ENCODE measurements at places on chromosomes 12 and 14.
A peak's percentile ranks its signal among the peaks of the same experiment; 100 is the strongest.

DNA sequence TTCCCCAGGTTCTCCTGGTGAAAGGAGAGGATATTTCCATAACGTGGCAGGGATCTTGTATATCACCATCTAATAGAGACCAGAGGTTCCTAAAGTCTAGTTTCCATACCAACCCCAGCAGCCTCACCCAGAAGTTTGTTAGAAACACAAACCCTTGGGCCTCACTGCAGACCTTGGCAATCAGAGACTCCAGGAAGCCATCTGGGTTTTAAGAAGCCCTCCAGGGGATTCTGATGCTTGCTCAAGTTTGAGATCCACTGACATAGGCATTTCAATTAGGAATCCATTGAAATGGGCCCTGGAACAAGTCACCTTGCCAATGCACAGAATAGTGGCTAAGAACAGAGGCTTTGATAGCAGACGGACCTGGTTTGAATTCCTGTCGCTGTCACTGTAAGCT lies 2.2 kb upstream of the CMKLR1 start:
- no peak for DNase-seq

DNA sequence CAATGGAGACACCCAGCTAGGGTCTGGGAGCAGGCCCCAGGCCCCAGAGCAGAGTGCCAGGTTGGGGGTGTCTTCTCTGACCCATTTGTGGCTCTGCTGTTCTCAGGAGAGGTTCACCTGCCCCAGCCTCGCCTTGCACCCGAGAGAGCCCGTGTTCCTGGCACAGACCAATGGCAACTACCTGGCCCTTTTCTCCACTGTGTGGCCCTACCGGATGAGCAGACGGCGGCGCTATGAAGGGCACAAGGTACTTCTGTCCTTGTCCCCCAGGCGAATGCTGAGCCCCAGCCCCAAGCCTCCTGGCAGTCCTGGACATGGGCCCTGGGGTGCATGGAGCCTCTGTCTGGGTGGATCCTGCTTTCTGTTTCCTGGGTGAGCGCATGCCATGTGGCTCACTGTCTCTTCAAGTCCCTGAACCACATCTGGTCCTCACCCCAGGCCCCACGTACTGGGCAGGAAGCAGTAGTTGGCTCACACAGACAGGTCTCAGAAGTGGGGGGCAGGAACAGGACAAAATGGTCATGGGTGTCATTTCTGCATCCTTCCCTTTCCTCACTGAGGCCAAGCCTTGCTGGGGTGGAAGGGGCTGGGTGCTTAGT lies 58.2 kb downstream of the BEGAIN start:
- no peak for DNase-seq

DNA sequence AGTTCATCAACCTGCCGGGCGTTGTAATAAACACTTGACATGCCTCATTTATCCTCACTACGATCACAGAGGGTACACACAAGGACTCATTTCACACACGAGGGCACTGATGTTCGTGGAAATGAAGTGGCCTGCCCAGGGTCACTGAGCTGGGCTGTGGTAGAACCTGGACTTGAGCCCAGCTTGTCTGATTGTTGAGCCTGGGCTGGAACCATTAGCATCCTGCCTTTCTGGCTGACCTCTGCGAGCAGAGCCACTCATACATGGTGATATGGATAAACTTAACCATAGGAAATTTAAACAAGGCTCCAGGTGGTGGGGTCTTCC lies 16.6 kb upstream of the JDP2 start:
- no peak for DNase-seq

GRCh38 chr14:104925855-104926609 lies 1.4 kb downstream of the PLD4 start:
- no peak for DNase-seq

GRCh38 chr14:68622856-68623255 lies 170.0 kb downstream of the ZFP36L1 start:
- DNase-seq, result no peak

DNA sequence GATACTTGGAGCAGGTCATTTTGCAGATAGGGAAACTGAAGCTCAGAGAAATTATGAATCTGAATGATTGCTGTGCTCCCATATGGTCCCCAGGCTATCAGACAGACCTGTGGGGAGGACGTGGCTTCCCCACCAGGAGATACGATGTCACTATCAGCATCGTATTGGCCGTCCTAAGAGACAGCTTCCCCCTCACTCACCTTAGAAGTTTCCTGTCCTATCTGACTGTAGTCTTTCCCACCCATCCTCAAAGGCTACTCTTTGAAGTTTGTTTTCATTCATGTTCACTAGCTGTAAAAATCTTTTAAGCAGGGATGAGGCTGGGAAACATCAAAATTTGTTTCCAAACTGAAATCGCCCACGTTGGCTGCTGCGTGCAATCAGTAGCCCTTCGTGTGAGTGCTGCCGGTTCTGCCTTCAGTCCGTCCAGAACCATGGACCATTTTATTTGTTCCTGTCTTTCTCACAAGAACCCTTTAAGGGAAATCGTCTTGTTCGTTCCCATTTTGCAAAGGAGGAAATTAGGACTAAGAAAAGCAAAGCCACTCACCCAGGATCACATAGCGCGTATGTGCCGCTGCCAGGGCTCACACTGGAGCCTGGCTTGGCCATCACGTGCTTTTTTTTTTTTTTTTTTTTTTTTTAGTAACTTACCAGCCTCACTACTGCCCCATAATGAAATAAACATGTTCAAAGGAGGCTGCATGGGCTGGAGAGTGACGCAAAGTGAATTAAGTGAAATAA lies 1.0 kb upstream of the KDM2B start:
- peak; percentile 37 for DNase-seq

DNA sequence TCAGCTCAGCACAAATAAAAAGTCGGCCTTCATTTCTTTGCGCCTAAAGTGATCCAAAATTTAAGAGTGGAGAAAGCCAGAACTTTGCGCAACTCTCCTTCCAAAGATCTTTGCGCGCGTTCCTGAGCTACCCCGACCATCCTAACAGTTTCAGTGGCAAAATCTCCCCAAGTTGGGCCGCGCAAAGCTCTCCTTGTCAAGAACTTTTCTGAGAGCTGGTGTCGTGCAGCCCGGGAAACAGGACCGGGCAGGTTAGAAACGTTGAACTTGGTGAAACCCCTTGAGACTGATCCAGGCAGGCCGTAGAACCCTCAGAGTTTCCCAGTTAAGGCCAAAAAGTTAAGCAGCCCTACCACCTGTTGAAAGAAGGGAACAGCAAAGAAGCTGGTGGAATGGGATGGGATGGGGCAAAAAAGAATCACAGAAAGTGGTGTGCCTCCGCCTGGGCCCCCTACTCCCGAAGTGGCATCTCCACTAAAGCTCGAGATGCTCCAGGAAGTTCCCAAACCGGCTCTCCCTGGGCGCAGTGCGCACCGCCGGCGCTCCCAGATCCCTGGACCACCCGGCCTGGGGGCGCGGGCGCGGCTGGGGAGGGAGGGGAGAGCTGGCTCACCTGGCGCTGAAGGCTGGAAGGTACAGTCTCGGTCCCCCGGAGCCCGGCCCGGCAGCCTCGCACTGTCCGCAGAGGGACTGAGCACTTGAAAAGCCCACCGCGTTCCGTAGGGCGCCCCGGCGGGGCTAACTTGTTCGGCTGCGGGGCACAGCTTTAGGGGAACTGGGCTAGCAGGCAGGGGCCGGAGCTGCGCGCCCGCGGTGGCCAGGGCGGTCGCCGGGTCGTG lies 768 bp downstream of the DBX2 start:
- peak; percentile 6 for DNase-seq

GRCh38 chr12:12338527-12339168 lies 11.4 kb downstream of the MANSC1 start:
- peak; percentile 69 for DNase-seq

DNA sequence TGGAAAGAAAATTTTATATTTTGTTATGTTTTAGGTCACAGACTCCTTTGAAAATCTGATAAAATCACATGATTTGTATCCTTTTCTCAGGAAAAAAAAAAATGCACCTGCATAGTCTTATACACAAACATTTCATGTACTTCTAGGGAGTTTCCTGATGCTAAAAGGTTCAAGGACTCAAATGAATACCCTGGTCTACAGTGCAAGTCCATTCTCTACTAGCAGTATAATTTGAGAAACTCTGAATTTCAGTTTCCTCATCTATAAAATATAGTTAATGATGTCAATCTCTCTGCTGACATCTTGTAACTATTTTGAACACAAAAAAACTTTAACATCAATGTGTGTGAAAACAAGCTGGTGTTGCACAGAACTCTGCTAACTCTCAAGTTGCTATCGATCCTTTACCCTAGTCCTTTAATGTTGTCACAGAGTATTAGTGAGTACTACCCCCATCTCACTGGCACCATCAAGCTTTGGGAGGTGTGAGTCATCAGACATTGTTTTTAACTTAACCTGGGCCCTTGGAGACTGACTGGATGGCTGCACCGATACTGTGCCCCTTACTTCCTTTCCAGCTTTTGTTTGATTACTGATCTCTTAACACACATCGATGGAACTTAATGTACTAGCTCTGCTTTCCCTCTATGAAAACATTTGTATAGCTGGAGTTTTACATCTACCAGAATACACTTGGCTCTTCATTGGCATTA lies 251.9 kb upstream of the SOX5 start:
- DNase-seq, result no peak

DNA sequence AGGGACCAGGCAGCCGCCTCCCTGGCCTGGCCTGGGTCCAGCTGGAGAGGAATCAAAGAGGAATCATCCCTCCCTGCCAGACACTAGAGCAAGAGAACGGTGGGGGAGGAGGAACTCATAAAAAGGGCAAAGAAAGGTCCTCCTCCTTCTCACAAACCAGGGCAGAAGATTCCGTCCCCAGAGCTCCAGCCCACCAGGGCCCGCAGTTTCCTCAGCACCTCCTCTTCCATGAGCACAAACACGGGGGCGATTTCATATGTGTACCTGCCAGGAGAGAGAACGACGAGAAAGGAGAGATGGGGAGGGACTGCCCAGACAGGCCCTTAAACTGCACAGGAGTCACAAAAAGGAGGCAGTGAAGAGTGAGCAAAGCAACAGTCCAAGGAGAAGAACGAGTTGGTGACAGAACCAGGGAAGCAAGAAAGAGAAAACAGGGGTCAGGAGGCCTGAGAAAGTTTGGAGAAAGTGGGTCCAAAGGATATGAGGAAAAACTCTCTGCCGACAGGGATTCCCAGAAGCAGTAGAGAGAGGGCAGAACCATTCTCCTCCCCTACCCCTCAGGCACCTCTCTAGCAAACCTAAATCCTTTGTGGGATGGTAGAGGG lies 8.7 kb upstream of the ZNF740 start:
- peak; percentile 11 for DNase-seq

DNA sequence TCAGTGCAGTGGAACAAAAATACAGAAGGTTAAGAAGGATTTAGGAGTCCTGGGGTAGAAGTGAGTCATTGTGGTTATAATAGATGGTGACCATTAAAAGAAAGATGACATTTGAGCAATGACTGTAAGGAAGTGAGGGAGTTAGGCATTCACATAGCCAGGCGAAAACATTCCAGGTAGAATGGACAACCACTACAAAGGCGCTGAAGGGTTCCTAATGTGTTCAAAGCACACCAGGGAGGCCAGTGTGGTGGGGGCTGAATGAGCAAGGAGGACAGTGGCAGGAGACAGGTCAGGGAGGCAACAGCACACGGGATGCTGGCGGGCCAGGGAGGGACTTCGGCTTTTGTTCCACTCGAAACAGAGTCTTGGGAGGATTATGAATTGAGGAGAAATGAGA lies 129.9 kb downstream of the NPAS3 start:
- DNase-seq, result peak; percentile 85

- no peak for DNase-seq
Measured at GRCh38 chr14:58297412-58297761, 968 bp upstream of the ARID4A start.

GRCh38 chr14:50957296-50957695 lies 13.0 kb upstream of the PYGL start:
- peak; percentile 52 for DNase-seq

DNA sequence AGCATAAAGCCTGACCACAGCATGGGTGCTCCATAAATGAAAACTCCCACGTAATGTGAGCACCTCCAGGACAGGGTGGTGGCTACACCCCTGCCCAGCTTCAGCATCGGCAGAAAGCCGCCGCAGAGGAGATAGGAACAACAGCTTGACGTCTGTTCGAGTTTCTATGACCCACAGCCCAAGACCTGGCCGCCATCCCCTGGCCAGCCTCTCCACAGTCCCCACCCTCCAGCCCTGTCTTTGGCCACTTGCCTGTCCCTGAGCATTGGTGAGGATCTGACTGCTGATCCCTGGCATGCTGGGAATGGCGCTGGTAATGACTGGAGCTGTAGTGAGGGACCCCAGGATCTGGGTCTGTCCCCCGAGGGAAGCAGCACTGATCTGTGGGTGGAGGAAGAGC lies 21.3 kb downstream of the POU6F1 start:
- no peak for DNase-seq

DNA sequence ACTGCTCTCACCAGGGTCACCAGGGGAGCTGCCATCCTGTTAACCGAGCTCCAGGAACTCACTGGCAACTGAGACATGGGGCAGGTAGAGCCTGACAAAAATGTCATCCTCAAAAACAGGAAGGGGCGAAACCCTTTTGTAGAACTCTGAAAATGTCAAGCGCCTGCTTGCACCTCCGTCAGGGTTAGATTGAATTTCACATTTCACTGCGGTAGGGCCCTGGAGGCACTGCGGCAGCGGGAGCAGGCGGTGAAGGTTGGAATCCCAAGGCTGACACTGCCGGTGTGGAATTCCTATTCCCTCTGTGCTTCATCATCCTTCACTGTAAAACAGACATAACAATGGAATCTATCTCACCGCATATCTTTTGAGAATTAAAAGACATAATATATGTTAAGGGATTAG lies 142.8 kb upstream of the TMCC3 start:
- peak; percentile 4 for DNase-seq

DNA sequence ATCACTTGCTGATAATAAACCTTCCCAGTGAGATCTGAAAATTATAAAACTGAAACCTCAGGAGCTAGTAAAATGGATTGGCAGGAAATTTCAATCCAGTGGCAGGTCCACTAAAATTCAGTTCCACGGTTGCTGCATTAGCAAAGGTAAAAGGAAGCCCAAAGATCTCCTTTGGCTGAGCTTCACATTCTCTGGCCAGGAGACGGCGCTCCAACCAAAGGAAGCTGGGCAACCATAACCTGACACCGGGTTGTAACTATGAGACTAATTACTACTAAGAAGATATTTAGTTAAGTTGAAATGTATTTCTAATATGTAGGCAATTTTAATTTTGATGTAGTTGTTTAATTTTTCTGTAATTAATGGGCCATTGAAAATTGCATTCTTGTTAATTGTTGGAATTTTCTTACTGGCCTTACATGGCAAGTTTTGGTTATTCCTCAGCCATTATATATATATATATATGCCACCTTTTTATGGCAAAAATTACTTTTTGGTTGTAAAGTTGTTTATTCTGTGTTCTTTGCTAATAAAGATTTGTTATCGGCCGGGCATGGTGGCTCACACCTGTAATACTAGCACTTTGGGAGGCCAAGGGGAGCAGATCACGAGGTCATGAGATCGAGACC lies 17.0 kb downstream of the OR8S1 start:
- peak; percentile 27 for DNase-seq

- DNase-seq, result no peak
Measured at GRCh38 chr12:94047781-94048567, 100.4 kb upstream of the PLXNC1 start.

DNA sequence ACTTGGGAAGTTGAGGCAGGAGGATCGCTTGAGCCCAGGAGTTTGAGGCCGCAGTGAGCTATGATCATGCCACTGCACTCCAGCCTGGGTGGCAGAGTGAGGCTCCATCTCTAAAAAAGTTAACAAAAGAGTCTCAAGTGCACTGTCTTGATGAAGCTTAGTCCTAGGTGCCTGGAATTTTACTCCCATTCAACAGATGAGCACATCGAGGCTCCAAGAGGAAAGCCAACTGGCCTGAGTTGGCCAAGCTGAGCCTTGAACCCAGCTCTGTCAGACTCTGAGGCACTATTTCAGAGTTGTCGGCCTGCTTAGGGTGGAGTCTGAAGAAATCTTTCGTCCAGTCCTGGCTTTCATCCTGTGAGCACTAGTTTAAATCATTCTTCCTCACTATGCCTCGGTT lies 98.1 kb upstream of the MAP1LC3B2 start:
- no peak for DNase-seq

- no peak for DNase-seq
Measured at GRCh38 chr12:2664721-2665577, 129.8 kb upstream of the FKBP4 start.

Measured in fibroblast of lung (primary cell).